Fibroblast of gingiva (primary cell): ENCODE measurements at places on chromosomes 6 and 20.

DNA sequence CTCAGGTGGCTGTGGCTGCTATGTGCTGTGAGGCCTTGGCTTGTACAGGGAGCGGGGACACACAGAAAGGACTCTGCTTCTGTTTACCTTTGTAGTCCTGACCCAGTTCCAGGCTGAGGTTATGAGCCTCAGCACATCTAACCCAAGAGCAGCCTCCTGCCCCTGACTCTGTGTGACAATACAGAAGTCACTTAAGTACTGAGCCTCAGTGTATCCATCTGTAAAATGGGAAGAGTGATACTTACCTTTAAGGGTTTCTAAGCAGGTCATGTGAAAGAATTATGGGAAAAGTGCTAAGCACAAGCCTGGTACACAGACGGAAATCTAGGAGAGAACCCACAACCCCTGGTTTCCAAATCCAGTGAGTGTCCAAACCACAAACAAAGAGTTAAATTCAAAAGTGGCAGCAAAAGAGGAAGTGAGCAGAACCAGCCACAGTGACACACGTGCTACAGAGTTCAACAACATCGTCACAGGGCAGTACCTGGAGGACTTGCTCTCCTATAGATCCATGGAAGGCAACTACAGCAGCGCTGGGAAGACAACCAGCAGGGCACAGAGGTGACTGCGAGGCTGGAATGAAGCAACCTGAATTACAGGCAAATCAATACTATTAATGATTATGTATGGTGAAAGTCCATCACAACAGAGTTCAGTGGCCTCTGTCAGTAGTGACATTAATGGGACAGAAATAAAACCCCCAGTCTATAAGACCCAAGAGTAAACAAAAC, 12.5 kb downstream of the TRIM26 start:
- DNase-seq: no peak

GRCh38 chr6:40874495-40874894, 164.5 kb downstream of the UNC5CL start:
- no peak for DNase-seq

GRCh38 chr6:90160013-90160412, 136.6 kb downstream of the BACH2 start:
- DNase-seq: no peak

GRCh38 chr6:130827247-130828149, at the start of gene SMLR1:
TSS of gene SMLR1 (plus strand) at chr6:130827406. CDS start at chr6:130827414, 8 bp downstream.
- no peak for DNase-seq

- no peak for DNase-seq
These were observed 49.1 kb downstream of the FGD2 start for GRCh38 chr6:37054580-37054979.

- no peak for DNase-seq
These were observed 109.2 kb downstream of the FOXF2 start for GRCh38 chr6:1498491-1499113.

DNA sequence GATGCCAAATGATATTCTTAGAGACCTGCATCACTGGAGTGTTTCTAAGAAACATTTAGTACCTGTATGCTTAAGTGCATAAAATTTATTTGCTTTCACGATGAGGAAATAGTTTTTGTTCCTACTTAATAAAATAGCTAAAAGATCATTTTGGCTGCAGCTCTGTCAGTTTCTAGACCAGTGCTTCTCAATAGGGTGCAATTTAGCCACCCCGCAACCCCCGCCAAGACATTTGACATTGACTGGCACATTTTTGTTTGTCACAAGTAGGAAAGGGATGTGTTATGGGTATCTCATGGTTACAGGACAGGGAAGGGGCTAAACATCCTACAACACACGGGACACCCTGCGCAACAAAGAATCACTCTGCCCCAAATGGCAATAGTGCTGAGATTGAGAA, 335.7 kb upstream of the HSF2 start:
- no peak for DNase-seq

DNA sequence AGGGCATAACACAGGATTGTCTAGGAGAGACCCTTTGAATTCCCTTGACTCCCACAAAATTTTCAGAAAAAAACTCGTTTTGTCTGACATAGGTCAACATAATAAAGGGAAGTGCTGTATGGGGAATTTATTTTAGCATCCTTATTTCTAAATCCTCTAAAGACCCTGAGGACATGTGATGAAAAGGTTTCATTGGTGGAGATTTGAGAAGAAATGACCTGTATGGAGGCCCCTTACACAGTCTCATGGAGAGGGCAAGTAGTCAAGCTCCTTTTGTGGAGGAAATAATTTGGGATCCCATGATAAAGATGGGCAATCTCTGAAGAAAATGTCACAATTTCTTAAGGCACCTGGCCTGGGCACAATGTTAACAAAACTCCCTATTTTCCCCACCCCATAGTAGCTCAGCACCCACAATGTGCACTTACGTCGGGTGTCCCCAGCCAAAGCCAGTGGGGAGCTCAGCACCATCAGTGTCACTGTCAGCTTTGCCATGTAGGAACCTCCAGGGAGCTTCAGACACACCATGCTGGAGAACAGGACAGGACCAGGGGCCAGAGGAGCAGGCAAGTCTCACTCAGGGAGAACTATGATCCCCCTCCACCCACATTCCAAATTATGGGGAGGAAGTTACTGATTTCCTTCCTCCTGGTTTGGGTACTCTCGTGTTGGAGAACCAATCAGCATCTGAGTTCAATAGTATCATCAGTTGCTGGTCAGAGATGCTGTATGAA, at the start of gene HLA-DRB5:
HLA-DRB5 (minus strand) TSS at position 591 of the 734 bp plus-strand sequence; CDS start at position 528, 63 bp downstream.
- DNase-seq: no peak

GRCh38 chr6:41425511-41425910, 90.1 kb downstream of the NCR2 start:
- DNase-seq: no peak
